ENCODE measurements at places on chromosomes 12 and 14.
A peak's percentile ranks its signal among the peaks of the same experiment; 100 is the strongest.

DNA sequence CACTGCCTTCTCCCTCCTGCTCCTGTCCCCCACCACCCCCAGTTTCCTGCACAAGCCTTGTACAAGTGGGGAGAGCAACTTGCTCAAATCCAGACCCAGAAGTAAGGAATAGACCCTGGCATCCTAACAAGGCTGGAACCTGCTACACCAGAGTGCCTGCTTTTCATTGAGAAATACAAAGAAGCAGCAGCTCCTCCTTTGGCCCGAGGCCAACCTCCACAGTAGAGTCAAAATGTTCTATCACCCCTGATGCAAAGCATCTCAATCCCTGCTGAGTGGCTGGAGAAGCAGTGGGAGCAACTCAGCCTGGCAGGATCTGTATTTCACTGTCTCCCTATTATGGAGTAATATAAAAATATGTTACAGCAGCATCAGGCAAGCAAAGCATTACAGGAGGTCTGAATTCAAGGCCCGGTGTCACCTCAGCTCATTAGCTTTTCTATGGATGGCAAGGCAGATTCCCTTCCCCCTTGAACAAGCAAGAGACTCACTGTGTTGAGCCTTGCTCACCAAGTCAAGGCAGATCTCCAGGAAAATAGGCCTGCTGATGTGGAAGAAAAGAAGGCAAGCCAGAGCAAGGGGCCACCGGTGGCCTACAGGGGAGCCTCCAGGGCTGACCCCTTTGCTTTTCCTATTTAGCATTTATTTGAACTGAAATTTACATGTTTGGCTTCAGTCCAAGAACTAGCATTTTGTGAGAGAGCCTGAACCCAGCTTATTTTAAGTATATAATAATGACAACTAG lies 186.3 kb upstream of the EGLN3 start:
- no peak for DNase-seq

- no peak for DNase-seq
These were observed 9.1 kb downstream of the GNG2 start for GRCh38 chr14:51869411-51870100.

DNA sequence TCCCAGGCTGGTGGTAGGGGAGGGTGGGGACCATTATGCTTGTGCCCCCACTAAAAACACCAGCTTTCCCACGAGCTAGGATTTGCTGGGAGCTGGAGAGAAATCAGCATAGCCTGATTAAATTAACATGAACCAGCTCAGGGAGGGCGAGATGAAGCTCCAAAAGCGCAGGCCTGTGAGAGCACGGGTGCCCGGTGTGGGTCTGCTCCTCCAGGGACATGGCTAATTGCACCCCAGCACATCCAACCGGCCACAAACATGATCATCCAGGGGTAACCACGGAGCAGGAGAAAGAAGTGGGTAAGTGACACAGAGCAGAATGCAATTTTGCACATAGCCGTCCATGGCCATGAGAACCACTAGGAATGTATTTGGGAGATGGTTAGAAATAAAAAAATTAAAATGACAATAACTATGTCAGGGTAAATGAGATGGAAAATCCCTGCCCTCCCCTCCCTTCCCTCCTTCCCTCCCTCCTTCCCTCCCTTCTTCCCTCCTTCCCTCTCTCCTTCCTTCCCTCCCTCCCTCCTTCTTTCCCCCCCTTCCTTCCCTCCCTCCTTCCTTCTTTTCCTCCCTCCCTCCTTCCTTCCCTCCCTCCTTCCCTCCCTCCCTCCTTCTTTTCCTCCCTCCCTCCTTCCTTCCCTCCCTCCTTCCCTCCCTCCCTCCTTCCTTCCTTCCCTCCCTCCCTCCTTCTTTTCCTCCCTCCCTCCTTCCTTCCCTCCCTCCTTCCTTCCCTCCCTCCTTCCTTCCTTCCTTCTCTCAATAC lies 26.9 kb downstream of the CLMN start:
- no peak for DNase-seq

DNA sequence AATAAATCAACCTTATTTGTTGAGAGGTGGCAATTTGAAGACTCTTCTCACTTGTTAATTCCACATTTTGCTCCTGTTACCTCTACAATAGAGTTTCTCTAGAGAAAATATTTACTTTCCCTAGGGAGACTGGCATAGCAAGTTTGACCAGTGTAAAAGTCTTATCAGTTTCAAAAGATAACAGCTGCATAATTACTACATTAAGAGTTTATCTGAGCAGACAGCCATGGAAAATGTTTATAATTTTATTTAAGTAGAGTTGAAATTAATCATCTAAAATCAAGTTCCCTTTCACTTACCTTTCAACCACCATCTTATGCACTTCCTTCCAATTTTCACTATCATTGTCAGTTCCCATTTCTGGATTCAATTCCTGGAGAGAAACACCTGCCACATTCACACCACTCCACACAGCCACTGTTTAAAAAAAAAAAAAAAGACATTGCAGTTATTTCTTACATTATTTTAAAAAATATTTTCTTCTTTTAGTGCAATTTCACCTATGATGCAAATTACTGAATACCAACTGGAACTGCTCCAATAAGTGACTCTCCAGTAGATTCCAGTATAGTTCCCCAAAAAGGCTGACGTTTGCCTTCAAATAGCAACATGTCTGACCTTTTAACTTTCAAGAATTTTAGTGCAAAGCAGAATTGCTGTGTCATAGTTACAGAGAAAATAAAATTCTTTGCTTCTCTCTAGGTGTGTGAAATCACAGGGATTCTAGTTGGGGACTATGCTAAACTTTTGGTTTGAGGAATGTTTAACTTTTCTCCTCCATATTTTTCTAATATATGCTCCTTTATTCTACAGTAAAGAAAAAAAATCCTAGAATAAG lies 19.4 kb downstream of the LDHB start:
- DNase-seq: no peak

DNA sequence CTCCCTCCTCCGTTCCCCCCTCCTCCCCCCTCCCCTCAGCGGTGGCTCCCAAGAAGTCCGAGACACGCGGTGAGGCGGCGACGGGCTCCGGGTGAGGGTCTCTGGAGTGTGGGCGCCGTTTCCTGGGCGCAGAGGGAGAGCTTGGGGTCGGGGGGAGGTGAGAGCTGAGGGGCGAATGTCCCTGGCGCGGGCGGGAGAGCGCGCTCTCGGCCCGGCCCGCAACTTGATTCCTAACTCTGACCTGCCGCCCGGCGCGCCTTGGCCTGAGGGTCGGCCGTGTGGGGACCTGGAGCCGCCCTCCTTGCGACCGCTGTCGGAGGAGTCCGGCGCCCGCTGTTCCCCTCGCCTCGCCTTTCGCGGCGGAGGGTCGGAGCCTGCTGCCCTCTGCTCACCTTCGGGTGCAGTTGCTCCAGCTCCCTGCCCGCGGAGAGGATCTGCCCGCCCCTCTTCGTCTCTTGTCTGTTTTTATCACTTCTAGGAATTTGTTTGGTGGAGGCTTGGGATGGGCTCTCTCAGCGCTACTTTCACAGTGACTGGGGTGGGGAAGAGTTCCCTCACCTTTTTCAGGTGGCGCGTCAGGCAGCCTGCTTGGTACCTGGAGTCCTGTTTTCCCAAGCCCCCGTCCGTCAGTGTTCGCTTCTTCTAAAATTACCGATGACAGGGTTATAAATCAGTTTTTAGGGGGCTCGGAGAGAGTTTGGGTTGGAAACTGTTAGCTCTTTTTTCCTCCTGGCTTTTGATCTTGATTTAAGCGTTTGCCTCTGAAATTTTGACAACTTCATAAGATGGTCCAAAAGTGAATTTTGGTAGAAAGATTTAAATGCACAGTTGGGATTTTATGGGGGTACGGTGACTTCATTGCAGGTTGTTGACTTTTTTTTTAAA lies 495 bp downstream of the ADIPOR2 start:
- peak; percentile 22 for DNase-seq

DNA sequence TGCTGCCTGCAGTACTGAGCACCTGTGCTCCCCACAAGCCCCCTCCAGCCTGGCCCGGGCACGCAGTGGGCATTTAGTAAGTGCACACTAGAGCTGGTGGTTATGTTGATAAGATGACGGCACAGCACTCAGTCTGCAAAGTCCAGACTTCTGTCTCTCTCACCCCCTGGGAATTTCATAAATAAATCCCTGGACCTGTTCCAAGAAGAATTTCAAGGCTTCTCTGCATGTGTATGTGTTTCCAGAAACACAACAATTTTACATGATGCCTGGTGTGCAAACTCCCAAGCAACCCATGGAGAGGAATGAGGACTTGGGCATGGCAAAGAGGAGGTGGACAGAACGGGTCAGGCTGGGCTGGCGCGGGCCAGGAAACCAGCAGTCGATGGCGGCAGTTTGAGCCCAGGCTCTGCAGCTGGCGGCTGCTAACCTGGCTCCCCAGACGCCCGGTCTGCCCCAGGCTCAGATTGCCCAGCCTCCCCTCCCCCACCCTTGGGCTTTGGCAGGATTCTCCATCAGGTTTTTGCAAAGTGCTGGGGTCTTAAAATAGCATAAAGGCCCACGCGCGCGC lies 10.4 kb upstream of the ACVR1B start:
- DNase-seq: no peak

GRCh38 chr12:88015825-88016224 lies 13.4 kb downstream of the C12orf50 start:
- no peak for DNase-seq

- no peak for DNase-seq
These were observed 4.1 kb upstream of the PRKAG1 start for GRCh38 chr12:49022558-49023178.

GRCh38 chr12:30687265-30687986 lies 8.2 kb downstream of the IPO8 start:
- DNase-seq: no peak

GRCh38 chr12:106049105-106049504 lies 89.6 kb downstream of the NUAK1 start:
- DNase-seq: no peak

DNA sequence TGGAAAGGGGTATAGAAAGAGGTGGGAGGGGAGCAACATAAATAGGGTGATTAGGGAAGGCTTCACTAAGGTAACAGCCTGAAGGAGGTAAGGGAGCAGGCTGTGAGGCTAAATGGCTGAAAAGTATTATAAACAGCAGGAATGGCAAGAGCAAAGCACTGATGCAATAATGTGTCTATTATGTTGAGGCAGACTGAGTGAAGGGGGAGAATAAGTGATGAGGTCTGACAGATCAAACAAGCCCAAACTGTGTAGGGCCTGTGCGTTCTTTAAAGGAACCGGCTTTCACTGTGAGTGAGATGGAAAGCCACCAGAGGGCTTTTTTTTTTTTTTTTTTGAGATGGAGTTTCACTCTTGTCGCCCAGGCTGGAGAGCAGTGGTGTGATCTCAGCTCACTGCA lies 6.7 kb upstream of the VCPKMT start:
- DNase-seq: no peak

DNA sequence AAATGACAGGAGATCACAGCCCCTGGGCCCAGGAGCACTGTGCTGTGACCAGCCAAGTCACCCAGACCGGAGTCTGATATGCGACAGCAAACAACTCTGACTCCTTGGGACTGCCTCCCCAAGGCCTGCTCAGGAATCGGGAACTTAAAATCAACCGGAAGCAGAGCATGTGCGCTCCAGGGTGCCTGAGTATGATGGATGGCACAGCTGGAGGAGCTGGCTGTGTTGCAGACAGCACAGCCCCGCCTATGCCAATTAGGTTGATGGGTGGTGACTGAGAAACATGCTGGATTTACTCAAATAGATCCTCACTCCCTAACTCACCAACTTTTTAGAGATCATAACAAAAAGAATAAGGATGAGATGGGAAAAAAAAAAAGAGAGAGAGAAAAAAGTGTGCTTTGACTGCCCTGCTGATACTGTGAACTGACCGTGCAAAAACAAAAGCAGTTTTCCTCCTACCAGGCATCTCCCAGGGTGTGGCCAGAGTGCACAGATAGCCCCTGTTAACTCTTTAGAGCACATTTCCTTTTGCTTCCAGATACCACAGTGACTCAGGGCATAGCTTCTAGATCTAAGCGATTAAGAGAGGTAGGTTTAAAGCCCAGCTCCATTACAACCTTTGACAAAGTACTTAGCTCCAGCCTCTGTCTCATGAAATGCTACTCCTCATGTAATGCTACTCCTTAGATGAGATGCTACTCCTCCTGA lies 27.4 kb upstream of the STON2 start:
- no peak for DNase-seq

GRCh38 chr12:96495841-96496545 lies 6.6 kb downstream of the CFAP54 start:
- no peak for DNase-seq

- no peak for DNase-seq
These were observed 211.0 kb downstream of the SSPN start for GRCh38 chr12:26406391-26406790.

GRCh38 chr14:36675581-36675980 lies 13.9 kb downstream of the PAX9 start:
- no peak for DNase-seq

DNA sequence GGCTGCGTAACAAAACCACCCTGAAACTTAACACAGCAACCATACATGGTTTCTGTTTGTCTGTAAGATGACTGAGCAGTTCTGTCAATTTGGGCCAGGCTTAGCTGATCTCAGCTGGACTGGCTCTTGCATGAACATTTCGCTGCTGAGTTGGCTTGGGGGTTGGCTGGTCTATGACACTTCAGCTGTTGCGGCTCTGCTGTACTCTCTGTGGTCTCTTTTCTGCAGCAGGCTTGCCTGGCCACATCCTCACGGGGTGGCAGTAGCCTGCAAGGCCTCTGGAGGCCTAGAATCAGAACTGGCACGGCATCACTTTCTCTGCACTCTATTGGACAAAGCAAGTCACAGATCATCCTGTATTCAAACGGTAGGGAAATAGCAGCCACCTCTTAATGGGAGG lies 216.2 kb downstream of the BCL11B start:
- peak; percentile 49 for DNase-seq

DNA sequence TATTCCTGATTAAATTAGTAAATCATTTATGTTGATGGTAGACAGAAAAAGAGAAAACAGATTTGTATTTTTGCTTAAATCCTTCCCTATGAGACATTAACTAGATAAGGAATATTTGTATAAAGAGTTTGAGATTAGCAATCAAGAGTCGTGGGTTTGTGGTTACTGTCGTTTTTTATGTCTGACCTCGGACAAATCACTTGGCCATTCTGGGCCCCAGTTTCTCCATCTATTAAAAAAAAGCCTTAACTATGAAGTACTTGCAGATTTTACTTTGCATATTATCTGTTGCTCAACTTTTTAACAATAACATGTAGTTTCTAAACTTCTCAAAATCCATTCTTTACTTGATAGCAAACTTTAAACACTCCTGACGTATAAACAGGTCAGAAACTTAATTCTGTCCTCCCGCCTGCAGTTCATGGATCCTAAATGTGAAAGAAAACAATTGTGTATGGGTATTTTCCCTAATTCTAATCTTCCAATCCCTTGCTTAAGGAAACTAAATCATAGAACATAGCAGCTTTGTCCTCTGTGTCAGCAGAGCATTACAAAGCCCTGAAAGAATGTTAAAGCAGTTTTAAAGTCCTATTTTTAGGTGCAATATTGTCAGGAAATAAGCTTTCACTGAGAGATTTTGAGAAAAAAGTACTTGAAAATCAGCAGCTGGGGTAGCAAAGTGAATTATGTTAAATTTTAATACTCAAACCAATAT lies 118.2 kb downstream of the GPR135 start:
- DNase-seq: no peak

GRCh38 chr12:27924350-27925135 lies 48.0 kb downstream of the PTHLH start:
- no peak for DNase-seq

- DNase-seq: no peak
These were observed 59.0 kb downstream of the CLMN start for GRCh38 chr14:95260537-95261361.

All from CD4-positive, alpha-beta memory T cell (primary cell).